ENCODE measurements at places on chromosomes 13 and 19. TPM values are rescaled to one million over a fixed set of nuclear protein-coding genes. Genes with fewer than 3 reads are reported as not detected.

The TRMT1 gene
- total RNA-seq: 29.5 TPM

The PRTN3 gene
- not detected for total RNA-seq

The COPE gene
- total RNA-seq: 299 TPM

The NLRP5 gene
- not detected for total RNA-seq

The SH2D3A gene
- total RNA-seq: 0.15 TPM

The PLIN4 gene
- total RNA-seq: 8.9 TPM

The KLF1 gene
- total RNA-seq: not detected

The GIPR gene
- 0.29 TPM for total RNA-seq
